ENCODE measurements at places on chromosomes 5 and 9. TPM values are rescaled to one million over a fixed set of nuclear protein-coding genes. Genes with fewer than 3 reads are reported as not detected.

The TMEM215 gene
- not detected for polyA plus RNA-seq

The INSL4 gene
- polyA plus RNA-seq: not detected

The SMAD5 gene
- 4.3 TPM for polyA plus RNA-seq

The DND1 gene
- polyA plus RNA-seq: 3.8 TPM

The SHISAL2B gene
- polyA plus RNA-seq: 14.3 TPM

The SPEF2 gene
- polyA plus RNA-seq: 11.8 TPM

The SOWAHA gene
- 1.4 TPM for polyA plus RNA-seq

The SPATA31A6 gene
- polyA plus RNA-seq: not detected

The DPYSL3 gene
- 6.2 TPM for polyA plus RNA-seq

The PCDHB15 gene
- 2.8 TPM for polyA plus RNA-seq

The LCN1 gene
- polyA plus RNA-seq: not detected

The DIPK1B gene
- polyA plus RNA-seq: 13.2 TPM

The COMMD10 gene
- polyA plus RNA-seq: 14.8 TPM

The C9 gene
- polyA plus RNA-seq: not detected

The TRIM7 gene
- polyA plus RNA-seq: 3.0 TPM

The NUTM2F gene
- polyA plus RNA-seq: 0.11 TPM
